ENCODE measurements at places on chromosomes 2 and 18.

GRCh38 chr18:59565957-59566356 is 131.3 kb downstream of the CCBE1 start:
- DNase-seq: no peak

DNA sequence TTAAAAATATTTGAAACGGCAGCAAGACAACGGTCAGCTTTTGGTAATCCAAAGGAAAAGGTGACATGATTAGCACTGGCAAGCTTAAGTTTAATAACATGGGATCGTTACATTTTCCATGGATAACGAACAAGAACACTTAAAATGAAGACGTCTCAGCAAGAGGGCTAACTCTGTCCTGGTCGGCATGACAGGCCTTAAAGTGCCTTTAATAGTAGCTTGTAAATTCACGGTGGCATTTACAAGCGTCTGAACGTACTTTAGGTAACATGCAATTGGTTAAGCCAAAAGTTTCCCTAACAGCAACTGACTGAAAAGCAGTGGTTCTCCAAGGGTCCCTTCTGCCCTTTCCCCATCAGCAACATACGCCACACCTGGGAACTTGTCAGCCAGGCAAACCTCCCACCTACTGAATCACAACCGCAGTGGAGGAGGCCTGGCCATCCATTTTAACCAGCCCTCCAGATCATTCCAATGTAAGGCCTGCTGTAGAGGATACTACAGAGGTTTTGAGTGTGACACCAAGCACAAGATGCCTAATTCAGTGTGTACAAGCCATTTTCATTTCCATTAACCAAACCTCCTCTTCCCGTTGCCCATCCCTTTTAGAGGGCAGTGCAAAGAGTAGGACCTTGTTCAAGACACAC is 4.4 kb downstream of the TGFA start:
- no peak for DNase-seq

GRCh38 chr2:1736997-1737480 is 7.3 kb downstream of the PXDN start:
- no peak for DNase-seq

- DNase-seq: no peak
Measured at GRCh38 chr2:4979111-4979510, 713.1 kb upstream of the SOX11 start.

GRCh38 chr2:74695663-74696062 is 41.6 kb downstream of the SEMA4F start:
- no peak for DNase-seq

- DNase-seq: no peak
Measured at GRCh38 chr2:26769089-26769761, 5.1 kb downstream of the SLC35F6 start.

DNA sequence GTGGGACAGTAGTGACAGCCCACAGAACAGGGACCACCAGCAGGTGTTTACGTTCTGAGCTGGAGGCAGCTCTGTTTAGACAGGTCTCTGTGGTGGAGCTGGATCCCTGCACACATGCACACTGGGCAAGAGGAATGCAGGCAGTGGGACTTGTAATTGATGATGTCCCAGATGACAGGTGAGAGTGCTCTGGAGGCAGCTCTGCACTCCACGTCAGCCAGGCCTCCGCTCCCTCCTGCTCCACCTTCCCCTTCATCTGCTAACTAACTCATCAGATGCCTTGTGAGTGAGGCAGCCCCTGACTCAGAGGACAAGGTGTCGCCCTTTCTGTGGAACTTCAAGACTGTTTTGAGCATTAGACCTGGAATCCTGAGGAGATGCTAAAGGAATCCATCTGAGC is 53.2 kb downstream of the SH3YL1 start:
- no peak for DNase-seq

DNA sequence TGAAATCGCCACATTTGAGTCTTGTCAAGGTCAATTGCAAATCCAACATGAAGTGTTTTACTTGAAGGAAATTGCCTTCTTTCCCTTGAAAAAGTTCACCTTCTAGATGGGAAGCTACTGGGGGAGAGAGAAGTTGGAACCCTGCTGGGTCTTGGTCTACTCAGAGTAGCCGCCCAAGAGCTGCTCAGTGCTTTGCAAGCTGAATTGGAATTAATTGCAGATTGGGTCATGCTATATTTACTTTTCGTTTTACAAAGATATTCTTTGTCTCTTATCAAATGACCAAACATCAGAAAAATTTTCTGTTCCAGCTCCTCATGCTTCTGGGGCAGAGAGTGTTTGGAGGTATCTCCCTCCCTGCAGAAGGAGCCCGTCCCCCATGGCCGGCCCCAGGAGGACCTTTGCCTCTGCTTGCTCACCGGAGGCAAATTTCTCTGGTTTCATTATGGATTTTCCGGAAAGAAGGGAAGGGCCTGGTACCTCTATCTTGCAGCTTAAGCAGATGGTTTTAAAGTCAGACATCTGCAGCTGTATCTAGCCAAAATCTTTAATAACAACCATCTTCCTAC is 289.7 kb downstream of the MYT1L start:
- DNase-seq: no peak

GRCh38 chr2:195984923-195985726 is 83.5 kb downstream of the DNAH7 start:
- no peak for DNase-seq

- no peak for DNase-seq
Measured at GRCh38 chr2:55239656-55240222, 7.3 kb downstream of the RPS27A start.

DNA sequence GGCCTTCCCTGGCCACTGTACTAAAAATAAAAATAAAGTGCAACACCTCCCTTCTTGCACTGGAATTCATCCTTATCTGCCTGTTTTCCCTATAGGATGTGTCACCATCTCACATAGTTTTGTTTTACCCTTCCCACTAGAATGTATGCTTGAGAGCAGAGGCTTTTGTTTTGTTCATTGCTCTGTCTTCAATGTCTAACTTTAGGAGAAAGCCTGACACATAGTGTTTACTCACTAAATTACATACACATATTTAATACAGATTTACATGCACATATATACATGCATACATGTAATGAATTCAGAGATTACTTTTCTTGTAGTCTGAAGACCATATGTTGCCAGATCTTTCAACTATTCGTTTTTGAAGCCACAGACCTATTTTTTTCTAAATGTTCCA is 23.0 kb downstream of the CD302 start:
- no peak for DNase-seq

All from COLO829 (cell line).